Activated naive CD8-positive, alpha-beta T cell treated with anti-CD3 and anti-CD28 coated beads, Interleukin-2, amount 10 ng/mL, durations not matched to agents 7 days and 5 days (primary cell): ENCODE measurements at places on chromosomes 13 and 19.

- H3K27me3 ChIP-seq, result no peaks in the 10 kb centered on the region
- H3K4me1 ChIP-seq, result peaks cover 16% of the 10 kb centered on the region
- no peak for DNase-seq
- no peak overlapping the region for H3K4me3 ChIP-seq
These were observed 4.3 kb downstream of the HPN start for GRCh38 chr19:35045667-35046300.

DNA sequence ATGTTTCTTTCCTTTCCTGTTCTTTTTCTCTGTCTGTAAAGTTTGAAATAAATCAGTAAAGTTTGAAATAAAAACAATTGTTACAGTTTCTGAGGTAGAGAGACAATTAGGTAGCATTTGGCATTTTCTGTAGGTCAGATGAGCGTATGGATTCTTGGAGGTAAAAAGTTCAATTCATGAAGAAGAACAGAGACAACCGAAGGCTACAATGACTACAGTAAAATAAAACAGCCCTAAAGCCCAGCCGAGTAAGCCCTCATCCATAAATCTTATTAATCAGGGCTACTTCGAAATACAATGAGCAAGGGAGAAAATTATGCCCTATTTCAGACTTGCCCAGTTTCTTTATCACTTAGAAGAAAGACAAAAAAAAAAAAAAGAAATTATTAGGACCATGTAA is 941.9 kb upstream of the SLC10A2 start:
- H3K27ac ChIP-seq, result no peak overlapping the region
- no peaks in the 10 kb centered on the region for H3K36me3 ChIP-seq
- no peaks in the 10 kb centered on the region for H3K4me1 ChIP-seq
- H3K4me3 ChIP-seq, result no peak overlapping the region

GRCh38 chr19:6211632-6212402 is 68.0 kb downstream of the MLLT1 start:
- no peaks in the 10 kb centered on the region for H3K27me3 ChIP-seq
- no peak overlapping the region for H3K4me3 ChIP-seq
- H3K4me1 ChIP-seq, result no peaks in the 10 kb centered on the region
- H3K27ac ChIP-seq, result no peak overlapping the region
- no peak for DNase-seq
- H3K36me3 ChIP-seq, result no peaks in the 10 kb centered on the region

DNA sequence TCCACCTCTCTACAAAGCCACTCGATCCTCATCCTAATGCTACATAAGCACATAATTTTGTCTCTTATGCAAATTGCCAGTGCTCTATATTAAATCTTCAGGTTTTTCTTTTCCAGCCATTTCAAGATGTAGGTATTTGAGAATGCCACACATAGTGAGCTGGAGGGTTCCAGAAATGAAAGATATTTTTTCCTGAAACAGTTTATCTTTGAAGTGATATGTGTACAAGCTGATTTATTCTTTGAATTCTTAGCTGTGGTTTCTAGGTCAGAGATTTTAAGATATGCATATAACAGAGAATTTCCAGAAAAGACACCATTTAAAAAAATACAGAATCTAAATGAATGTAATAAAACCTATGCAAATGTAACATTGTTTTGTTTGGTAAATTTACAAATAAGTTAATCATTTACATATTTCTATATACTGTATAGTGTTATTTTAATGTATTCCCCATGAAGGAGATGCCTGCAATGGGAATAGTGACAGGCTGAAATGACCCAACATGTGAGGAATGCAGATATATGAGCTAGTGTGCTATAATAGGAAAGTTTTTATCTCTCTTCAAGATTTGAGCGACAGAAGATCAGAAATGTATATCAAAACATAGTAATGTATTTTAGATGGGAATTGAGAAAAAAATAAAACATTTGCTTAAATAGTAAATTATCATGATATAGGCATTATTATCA is 570.2 kb downstream of the SLITRK1 start:
- H3K36me3 ChIP-seq, result no peaks in the 10 kb centered on the region
- no peaks in the 10 kb centered on the region for H3K27me3 ChIP-seq
- no peak overlapping the region for H3K27ac ChIP-seq

DNA sequence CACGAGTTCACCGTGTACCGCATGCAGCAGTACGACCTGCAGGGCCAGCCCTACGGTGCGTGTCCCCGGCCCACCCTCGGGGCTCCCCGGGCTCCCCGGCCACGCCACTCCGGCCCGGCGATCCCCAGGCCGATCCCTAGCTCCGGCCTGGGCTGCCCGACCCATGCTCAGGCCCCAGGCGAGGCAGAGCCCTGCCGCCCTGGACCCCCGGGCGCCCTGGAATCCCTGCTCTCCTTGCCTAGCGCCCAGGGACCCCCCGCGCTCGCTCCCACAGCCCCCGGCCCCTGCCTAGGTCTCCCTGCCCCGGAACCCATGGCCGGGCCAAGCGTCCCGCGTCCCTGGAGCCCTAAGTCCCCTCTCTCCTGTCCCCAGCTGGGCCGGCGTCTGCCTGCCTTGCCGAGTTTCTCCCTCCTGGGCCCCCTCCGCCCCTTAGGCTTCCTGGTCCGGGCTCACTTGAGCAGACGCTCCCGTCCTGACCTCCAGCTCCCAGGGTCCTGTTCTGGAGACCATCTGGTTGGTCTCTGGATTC is 494 bp downstream of the NCLN start:
- peak overlapping the region; percentile 92 for H3K4me3 ChIP-seq
- H3K4me1 ChIP-seq, result peaks cover 46% of the 10 kb centered on the region
- H3K36me3 ChIP-seq, result peaks cover 20% of the 10 kb centered on the region
- DNase-seq, result no peak

DNA sequence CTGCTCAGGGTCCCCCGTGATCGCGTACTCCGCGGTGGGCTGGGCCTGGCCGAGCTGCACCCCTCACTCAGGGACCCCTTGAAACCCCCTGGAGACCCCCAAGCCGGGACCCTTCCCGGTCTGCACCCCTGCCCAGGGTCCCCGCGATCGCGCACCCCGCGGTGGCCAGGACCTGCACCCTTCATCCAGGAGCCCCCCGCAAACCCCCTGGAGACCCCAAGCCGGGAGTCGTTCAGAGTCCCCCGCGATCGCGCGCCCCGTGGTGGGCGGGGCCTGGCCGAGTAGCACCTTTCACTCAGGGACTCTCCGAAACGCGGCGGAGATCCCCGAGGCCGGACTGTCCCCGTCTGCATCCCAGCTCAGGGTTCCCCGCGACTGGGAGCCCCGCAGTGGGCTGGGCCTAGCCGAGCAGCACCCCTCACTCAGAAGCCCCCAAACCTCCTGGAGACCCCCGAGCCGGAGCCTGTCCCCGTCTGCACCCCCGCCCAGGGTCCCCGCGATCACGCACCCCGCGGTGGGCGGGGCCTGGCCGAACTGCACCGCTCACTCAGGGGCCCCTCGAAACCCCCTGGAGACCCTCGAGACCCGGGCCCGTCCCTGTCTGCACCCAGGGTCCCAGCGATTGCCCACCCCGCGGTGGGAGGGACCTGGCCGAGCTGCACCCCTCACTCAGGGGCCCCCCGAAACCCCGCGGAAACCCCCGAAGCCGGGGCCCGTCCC is 748 bp downstream of the LMNB2 start:
- peaks cover 8% of the 10 kb centered on the region for H3K4me1 ChIP-seq
- H3K27ac ChIP-seq, result peak overlapping the region; percentile 82
- H3K36me3 ChIP-seq, result peaks cover 2% of the 10 kb centered on the region
- no peaks in the 10 kb centered on the region for H3K27me3 ChIP-seq
- peak overlapping the region; percentile 85 for H3K4me3 ChIP-seq

GRCh38 chr13:35891507-35892441 is 239.4 kb downstream of the DCLK1 start:
- H3K27ac ChIP-seq, result no peak overlapping the region
- no peak for DNase-seq
- no peaks in the 10 kb centered on the region for H3K27me3 ChIP-seq
- no peaks in the 10 kb centered on the region for H3K4me1 ChIP-seq
- no peaks in the 10 kb centered on the region for H3K36me3 ChIP-seq

GRCh38 chr19:2424686-2425621 is 2.4 kb downstream of the TIMM13 start:
- DNase-seq, result no peak
- no peak overlapping the region for H3K27ac ChIP-seq
- peaks cover 7% of the 10 kb centered on the region for H3K4me1 ChIP-seq
- H3K36me3 ChIP-seq, result peaks cover 5% of the 10 kb centered on the region
- no peak overlapping the region for H3K4me3 ChIP-seq

GRCh38 chr13:20053016-20053415 is 94.5 kb downstream of the ZMYM2 start:
- H3K27ac ChIP-seq, result no peak overlapping the region
- H3K36me3 ChIP-seq, result peaks cover 25% of the 10 kb centered on the region
- no peak for DNase-seq
- H3K27me3 ChIP-seq, result no peaks in the 10 kb centered on the region

- peaks cover 4% of the 10 kb centered on the region for H3K27me3 ChIP-seq
- no peak overlapping the region for H3K4me3 ChIP-seq
- H3K4me1 ChIP-seq, result peaks cover 6% of the 10 kb centered on the region
- DNase-seq, result no peak
- no peak overlapping the region for H3K27ac ChIP-seq
These were observed 30.8 kb downstream of the FAM124A start for GRCh38 chr13:51252954-51253532.

DNA sequence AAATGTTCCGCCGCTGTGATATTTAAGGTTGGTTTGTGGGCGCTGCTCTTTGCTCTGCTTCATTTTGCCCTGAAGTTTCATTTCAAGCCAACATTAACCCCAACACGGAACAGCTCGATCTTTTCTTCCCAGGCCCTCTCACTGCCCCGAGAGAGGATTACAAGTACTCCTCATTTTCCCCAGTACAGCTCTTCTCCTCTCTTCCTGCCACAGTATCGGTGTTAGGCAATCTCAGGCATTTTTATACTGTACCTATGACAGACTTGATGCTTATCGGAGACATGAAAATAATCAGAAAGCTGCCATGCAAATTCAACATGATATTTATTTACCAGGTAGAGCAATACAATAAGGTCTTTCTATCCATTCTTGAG is 1.3 kb upstream of the EDNRB start:
- H3K27me3 ChIP-seq, result peaks cover 11% of the 10 kb centered on the region
- no peak overlapping the region for H3K27ac ChIP-seq
- H3K4me1 ChIP-seq, result peaks cover 3% of the 10 kb centered on the region
- DNase-seq, result no peak

DNA sequence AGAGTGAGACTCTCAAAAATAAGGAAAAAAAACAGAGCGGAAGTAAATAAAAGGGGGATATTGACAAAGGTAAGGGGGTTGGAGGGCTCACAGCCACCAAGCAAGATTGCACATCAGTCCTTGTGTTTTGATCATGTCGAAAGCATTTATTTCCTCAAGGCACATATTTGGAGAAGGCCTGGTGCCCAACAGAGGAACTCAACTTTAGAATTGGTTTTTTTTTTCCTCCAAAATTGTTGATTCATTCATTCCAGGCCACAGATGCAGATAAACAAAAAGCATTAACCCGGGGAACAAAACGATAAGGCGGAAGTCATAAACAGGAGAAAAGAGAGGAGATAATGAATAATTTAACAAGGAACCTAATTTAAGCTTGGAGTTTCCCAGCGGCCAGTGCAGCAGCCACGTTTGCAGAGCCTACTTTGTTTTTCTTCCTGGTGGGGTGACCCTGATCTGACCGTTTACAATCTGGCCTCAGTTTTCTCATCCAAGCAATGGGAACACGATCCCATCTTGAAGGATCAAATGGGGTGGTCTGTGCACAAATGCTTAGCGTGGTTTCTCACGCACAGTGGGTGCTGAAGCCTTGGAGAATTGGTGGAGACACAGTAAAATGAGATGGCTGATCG is 2.1 kb upstream of the PTPRS start:
- H3K4me3 ChIP-seq, result no peak overlapping the region
- no peaks in the 10 kb centered on the region for H3K36me3 ChIP-seq
- peaks cover 40% of the 10 kb centered on the region for H3K27me3 ChIP-seq
- no peak for DNase-seq
- no peak overlapping the region for H3K27ac ChIP-seq
- peaks cover 11% of the 10 kb centered on the region for H3K4me1 ChIP-seq

GRCh38 chr19:15466851-15467733 is 2.7 kb upstream of the RASAL3 start:
- peaks cover 52% of the 10 kb centered on the region for H3K4me1 ChIP-seq
- peak overlapping the region; percentile 54 for H3K4me3 ChIP-seq
- H3K27me3 ChIP-seq, result peaks cover 5% of the 10 kb centered on the region
- H3K27ac ChIP-seq, result peak overlapping the region; percentile 90
- peak; percentile 48 for DNase-seq

- no peak for DNase-seq
- no peaks in the 10 kb centered on the region for H3K36me3 ChIP-seq
- H3K27ac ChIP-seq, result no peak overlapping the region
- H3K4me1 ChIP-seq, result no peaks in the 10 kb centered on the region
These were observed 84.6 kb upstream of the FREM2 start for GRCh38 chr13:38602266-38602665.

DNA sequence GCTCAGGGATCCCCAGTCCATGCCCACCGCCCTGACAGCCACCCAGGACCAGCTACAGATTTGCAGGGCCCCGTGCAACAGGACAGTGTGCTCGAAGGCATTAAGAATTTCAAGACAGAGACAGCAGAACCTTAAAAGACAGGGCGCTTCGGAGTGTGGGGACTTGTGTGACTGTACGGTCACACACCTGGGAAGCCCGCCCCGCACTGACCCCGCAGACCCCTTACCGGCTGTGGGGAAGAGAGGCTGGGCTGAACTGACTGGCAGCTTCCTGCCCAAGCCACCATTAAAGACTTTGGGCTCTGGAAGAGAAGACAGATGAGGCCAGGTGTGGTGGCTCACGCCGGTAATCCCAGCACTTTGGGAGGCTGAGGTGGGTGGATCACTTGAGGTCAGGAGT is 14.4 kb downstream of the STAP2 start:
- H3K4me3 ChIP-seq, result no peak overlapping the region
- H3K27me3 ChIP-seq, result no peaks in the 10 kb centered on the region
- no peak overlapping the region for H3K27ac ChIP-seq
- peaks cover 15% of the 10 kb centered on the region for H3K4me1 ChIP-seq
- no peak for DNase-seq
- peaks cover 18% of the 10 kb centered on the region for H3K36me3 ChIP-seq

- DNase-seq, result no peak
- H3K36me3 ChIP-seq, result no peaks in the 10 kb centered on the region
- peaks cover 85% of the 10 kb centered on the region for H3K27me3 ChIP-seq
- H3K4me3 ChIP-seq, result no peak overlapping the region
- H3K4me1 ChIP-seq, result no peaks in the 10 kb centered on the region
These were observed 8.8 kb downstream of the POU4F1 start for GRCh38 chr13:78594456-78594975.

DNA sequence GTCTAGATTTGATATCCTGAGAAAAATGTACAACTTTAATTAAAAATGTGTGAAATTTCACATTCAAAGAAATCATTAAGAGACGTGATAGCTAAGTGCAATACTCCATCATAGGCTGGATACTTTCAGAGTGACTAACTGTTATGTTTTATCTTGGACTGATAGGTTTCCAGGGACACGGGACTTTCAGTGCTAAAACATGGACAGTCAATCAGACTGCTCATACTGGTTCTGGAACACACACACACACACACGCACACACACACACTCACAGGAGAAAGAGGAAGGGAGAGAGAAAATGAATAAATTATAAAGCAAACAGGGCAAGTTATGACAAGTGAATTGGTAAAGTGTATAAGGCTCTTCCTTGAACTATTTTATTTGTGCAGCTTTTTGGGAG is 955.9 kb downstream of the SLITRK5 start:
- H3K27ac ChIP-seq, result no peak overlapping the region
- peaks cover 5% of the 10 kb centered on the region for H3K36me3 ChIP-seq
- no peak for DNase-seq

GRCh38 chr13:50200988-50201387 is 185.7 kb downstream of the KCNRG start:
- no peaks in the 10 kb centered on the region for H3K4me1 ChIP-seq
- H3K4me3 ChIP-seq, result no peak overlapping the region
- H3K27ac ChIP-seq, result no peak overlapping the region
- H3K27me3 ChIP-seq, result peaks cover 5% of the 10 kb centered on the region
- H3K36me3 ChIP-seq, result no peaks in the 10 kb centered on the region
- no peak for DNase-seq

- no peaks in the 10 kb centered on the region for H3K27me3 ChIP-seq
- H3K4me1 ChIP-seq, result peaks cover 42% of the 10 kb centered on the region
- no peak overlapping the region for H3K27ac ChIP-seq
- DNase-seq, result no peak
These were observed 3.0 kb downstream of the ANKRD10 start for GRCh38 chr13:110911880-110912279.
